Transverse colon (tissue), 4 donors: ENCODE measurements at places on chromosomes 1 and 21. TPM values are rescaled to one million over a fixed set of nuclear protein-coding genes. Genes with fewer than 3 reads are reported as not detected.
A peak's percentile ranks its signal among the peaks of the same experiment; 100 is the strongest.

LCE1C gene
- not detected for total RNA-seq

GRCh38 chr1:59947047-59947938 lies 20.7 kb upstream of the CYP2J2 start:
- DNase-seq, result peak; percentile 61

DNA sequence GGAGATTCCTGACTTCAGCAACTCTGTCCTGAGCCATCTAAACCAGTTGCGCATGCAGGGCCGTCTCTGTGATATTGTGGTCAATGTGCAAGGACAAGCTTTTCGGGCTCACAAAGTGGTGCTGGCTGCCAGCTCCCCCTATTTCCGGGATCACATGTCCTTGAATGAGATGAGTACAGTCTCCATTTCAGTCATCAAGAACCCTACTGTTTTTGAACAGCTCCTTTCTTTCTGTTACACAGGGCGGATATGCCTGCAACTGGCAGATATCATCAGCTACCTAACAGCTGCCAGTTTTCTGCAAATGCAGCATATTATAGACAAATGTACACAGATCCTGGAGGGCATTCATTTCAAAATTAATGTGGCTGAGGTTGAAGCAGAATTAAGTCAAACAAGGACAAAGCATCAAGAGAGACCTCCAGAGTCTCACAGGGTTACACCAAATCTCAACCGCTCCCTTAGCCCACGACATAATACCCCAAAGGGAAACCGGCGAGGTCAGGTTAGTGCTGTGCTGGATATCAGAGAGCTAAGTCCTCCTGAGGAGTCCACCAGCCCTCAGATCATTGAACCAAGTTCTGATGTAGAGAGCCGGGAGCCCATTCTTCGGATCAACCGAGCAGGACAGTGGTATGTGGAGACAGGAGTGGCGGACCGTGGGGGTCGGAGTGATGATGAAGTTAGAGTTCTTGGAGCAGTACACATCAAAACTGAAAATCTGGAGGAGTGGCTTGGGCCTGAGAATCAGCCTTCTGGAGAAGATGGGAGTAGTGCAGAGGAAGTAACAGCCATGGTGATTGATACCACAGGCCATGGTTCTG lies 2.3 kb downstream of the ZBTB37 start:
- DNase-seq, result peak; percentile 32

GRCh38 chr1:231190456-231190855 lies 28.6 kb downstream of the TRIM67 start:
- DNase-seq, result no peak

DNA sequence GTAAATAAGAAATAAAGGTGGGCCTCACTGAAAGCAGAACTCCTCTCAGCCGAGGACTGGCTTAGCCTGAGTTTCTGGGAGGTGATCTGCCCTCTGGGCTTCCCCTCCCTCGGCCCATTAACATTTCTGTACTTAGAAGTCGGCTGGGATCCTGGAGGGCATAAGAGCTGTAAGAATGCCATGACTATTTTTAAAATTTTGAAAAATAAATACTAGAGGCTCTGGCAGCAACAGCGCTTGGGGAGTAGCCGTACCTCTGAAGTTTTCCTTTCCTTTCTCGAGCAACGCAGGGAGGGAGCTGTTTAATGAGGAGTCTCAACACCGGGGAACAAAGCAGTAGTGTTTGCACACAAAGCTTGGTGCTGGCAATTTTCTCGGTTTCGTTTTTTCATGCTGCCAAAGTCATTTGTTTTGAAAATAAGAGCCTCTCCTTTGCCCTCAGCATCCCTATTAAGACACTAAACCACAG lies 498.7 kb downstream of the SMYD3 start:
- DNase-seq, result no peak

DNA sequence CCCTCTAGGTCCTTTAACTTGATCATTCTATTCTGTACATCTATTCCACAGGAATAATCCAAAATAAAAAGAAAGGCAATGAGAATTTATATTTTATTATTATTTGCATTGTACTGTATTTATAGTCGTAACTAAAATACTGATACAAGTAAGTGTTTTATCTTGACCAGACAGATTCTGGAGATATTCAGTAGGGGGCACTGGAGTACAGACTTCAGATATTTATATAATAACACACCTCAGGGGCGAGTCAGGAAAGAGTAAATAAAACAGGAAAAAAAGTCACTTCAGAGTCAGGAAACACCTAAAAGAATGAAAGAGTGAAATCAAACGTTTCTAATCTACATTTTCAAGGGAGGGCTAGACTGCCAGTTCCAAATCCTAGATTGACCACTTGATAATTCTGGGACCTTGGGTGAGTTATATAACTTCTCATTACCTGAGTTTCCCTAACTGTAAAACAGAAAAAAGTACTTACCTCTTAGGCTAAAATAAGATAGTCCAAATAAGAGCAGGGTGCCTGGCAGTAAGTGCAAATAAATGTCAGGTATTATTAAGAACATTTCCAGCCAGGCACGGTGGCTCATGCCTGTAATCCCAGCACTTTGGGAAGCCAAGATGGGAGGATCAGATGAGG lies 31.1 kb upstream of the MTF1 start:
- no peak for DNase-seq

DNA sequence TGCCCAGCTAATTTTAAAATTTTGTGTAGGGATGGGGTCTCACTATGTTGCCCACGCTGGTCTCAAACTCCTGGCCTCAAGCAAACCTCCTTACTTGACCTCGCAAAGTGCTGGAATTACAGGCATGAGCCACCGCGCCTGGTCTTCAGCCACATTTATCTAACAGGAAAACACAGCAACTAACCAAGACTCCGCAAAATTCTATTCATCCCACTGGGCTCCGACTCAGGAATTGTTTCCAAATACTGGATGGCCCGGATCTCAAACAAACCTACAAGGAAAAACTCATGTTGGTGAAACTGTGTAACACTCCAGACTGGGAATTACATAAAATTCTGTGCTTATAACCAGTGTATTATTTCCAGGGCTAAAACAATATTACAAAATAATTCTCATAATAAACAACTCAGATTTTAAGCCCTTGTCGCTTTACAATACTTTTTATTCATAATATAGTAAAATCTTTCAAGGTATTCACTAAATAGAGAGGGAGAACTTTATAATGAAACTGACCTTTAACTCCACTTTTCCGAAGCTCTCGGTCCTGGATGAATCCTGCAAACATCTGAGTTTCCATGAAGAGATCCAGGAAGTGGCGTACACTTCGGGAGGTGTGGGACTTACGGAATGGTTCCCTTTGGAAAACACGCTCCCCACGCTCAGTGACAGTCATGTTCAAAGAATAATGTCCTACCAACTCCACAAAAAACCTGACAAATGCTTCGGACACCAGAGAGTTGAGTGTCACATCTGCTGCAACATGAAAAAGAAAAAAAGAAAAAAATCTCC lies 6.0 kb upstream of the BCAS2 start:
- no peak for DNase-seq

DNA sequence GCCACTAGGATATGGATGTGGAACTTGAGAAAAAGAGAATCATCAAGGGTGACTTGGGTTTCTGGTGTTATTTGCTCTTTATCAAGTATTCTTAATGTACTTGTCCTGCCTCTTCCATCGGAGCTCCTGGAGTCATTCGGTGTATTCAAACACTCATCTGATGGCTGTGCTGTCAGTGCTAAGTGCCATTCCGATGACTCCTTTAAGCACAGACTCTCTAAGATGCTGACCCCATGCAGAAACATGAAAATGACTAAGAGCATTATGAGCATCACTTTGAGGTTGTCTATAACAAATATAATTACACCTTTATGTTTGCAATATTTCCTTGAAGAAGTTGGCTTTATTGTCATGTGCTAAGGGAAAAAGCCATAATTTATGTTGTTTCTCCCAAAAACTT lies 11.3 kb upstream of the RPL5 start:
- no peak for DNase-seq
